ENCODE measurements at places on chromosomes 13 and 19.
A peak's percentile ranks its signal among the peaks of the same experiment; 100 is the strongest.

GRCh38 chr13:29193083-29193482 lies 372.9 kb downstream of the MTUS2 start:
- DNase-seq = no peak

GRCh38 chr13:44879452-44880058 lies 109.7 kb downstream of the NUFIP1 start:
- DNase-seq = no peak

GRCh38 chr13:83515268-83516015 lies 366.8 kb downstream of the SLITRK1 start:
- DNase-seq = no peak

- peak; percentile 42 for DNase-seq
Observed at GRCh38 chr13:101626925-101627555, 174.6 kb downstream of the ITGBL1 start.

GRCh38 chr19:38543807-38544568 lies 73.8 kb downstream of the MAP4K1 start:
- DNase-seq = no peak

DNA sequence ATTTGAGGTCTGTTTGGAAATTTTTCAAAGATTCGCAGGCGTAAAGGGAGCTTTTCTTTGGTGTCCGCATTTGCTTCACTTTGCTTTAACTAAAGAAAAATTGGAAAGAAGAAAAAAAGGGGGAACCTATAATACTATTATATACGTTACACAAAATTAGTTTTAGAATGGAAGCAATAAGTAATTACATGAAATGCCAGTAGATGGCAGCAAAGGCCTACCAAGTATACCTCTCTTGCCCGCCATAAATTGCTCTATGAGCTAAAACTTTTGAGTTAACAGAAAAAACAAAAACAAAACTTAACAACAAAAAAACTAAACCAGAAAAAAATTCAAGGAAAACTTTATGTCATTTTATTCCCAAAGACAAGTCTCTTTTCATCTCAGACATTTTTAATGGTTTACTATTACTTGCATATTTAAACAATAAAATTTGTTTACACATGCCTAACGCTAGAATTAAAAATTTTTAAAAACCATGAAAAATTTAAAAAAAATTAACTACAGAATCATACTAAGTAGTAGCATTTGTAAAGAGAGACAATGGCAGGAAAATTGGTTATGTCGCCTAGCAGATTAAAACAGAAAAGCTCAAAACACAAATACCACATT lies 271.4 kb downstream of the NALCN start:
- DNase-seq = peak; percentile 32

- DNase-seq = peak; percentile 12
Observed at GRCh38 chr13:113875837-113876281, 12.0 kb upstream of the GAS6 start.

GRCh38 chr19:40553885-40554857 lies 22.5 kb upstream of the SHKBP1 start:
- DNase-seq = no peak

DNA sequence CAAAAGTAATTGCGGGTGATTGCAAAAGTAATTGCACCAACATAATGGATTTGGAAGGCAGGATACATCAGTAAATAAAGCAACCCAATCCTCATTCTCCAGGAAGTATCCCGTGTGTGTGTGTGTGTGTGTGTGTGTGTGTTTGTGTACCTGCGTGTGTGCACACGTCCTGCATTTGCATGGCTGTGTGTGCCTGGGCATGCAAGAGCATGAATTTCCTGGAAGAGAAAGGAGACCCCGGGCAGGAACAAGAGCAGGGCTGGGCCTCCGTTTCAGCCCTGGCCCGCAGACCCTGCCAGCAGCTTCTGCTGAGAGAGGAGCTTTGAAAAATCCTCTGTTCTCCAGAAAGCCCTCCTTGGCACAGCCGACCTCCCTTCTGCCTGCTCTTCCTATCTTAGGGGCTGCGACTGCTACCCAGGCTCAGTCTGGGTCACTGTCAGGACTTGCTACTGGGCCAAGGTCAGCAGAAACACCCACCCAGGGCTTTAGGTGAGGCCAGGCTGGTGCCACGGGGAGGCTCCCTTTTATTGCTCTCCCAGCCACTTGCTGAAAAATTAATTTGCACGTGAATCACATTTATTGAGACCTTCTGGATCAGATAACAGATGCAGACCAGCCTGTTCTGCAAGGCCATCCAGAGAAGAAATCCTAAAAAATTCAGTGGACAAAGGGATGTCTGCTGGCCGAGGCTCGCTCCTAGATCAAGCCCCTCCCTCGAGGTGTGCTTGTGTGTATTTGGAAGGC lies 258.3 kb downstream of the ZNF536 start:
- no peak for DNase-seq

DNA sequence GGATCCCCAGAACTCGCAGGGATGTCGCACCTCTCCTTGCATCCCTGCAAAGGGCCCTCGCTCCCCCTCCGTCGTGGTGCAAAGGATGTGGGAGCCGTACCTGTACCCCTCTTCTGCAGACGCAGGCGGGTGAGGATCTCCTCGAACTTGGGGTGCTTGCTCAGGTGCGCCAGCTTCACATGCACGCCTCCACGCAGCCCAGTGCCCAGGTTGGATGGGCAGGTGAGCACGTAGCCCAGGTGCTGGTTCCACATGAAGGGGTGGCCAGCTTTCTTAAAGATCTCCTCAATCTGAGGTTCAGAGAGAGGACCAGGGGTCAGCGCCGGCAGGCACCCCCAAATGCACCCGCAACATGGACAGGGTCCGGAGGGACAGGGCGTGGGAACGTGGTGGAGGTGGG lies 15.3 kb downstream of the CKM start:
- no peak for DNase-seq

DNA sequence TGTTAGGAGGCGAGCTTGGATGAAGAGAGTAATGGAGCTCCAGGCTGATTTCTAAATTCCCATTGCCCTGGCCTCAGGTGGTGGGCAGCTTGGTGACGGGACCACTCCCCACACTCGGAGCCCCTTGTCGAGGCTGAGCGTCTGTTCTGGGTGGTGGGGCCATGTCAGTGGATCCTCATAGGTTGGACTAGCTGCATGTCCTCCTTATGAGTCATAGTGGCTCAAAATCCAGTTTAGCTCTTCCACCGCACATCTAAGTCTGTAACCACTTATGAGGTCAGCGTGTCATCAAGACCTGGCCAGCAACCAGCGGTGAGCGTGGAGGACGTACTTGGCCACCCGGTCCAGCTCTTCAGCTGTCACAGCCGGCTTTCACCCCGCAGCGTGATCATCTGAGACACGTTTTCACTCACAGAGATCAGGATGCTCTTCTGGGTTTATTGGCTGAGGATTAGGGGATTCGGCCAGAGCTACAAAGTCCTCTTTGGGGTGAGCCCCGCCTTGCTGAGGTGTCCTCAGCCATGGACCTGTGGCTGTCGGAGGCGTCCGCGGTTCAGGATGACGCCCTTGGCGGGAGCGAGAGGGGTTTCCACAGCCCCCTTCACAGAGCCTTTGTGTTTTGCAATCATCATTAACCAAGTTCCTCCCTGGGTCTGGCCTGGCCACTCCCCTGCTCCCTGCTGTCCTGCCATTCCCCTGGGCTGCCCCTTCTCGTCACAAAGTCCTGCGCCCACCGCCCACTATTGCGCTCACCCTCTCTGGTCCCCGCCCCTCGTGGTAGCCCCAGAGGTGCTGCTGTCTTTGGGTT lies 41.9 kb downstream of the ADPRHL1 start:
- no peak for DNase-seq

DNA sequence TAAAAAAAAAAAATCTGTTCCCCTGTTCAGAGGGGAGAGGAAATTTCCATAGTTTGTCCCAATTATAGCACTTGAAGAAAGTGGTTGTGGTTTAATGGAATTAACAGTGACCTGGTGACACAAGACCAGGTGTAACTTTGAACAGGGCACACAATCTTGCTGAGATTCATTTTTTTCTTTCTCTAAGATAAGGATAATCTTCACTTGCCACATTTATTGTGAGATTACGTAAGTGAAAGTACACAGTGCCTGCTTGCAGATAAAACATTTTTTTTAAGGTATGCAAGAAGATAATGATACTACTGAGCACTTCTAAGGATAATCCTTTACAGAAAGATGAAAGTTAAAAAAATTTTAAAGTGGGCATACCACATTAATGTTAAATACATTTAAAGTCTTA lies 448.1 kb downstream of the DIAPH3 start:
- no peak for DNase-seq

DNA sequence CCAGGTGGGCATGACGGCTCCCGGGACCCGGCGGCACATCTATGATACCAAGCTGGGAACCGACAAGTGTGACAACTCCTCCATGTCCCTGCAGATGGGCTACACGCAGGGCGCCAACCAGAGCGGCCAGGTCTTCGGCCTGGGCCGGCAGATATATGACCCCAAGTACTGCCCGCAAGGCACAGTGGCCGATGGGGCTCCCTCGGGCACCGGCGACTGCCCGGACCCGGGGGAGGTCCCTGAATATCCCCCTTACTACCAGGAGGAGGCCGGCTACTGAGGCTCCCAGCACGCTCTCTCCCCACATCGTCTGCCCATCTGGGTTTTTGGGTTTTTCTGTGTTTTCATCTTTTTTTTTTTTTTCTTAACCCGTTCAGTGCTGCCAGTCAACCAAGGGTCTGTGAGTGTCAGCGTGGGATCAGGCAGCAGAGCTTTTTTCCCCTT lies 2.3 kb upstream of the ABCA7 start:
- no peak for DNase-seq

DNA sequence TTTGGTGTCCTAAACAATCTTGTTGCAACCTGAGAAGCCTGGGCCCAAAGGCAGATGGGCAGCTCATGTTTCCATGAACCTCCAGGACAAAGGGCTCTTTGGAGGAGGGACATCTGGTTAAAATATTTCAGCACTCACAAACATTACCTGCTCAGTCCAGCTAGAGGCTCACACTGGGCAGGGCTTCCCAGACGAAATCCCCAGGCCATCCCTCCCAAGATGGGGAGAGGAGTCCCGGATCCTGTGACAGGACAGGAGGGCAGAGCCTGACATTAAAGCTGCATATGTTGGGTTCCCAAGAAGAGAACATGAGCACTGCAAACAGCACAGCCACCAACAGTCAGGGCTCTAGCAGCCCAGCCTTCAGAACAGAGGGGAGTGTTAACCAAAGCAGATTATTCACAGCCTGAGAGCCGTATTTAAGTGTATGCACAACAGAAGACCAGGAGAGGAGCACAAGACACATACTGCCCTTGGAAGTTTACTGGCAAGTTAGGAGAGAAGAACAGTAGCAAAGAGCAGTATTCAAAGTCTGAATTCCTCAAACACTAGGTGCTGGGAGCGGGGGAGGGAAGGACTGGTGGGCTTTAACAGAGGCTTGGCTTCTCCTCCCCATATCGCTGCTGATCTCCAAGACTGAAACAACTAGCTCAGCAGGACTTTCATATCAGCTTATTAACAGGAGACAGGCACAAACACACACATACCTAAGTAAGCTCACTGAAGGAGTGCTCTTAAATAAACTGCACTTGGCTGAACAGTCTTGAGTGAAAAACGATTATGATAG lies 12.3 kb downstream of the ATP7B start:
- no peak for DNase-seq

All from central memory CD4-positive, alpha-beta T cell (primary cell).